ENCODE measurements at places on chromosomes 1 and 21. TPM values are rescaled to one million over a fixed set of nuclear protein-coding genes. Genes with fewer than 3 reads are reported as not detected.

DNA sequence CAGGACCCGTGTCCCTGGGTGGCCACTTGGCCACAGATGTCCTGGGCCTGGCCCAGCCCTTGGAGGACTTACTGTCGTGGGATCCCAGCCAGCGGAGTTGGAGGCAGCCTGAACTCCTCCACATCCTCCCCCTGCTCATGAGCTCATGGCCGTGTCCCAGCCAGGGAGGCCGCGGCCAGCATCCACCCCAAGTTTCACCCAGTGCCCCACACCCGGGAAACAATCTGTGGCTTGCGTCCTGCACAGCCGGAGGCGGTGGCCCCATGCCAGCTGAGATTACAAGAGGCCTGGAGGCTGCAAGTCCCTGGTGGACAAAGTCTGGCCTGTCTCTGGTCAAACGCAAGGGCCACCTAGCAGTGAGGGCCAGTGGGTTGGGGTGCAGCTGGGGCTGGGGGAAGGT, 27.5 kb upstream of the TMEM52 start:
- DNase-seq, result no peak

GNG4 gene
- polyA plus RNA-seq, result not detected

DNA sequence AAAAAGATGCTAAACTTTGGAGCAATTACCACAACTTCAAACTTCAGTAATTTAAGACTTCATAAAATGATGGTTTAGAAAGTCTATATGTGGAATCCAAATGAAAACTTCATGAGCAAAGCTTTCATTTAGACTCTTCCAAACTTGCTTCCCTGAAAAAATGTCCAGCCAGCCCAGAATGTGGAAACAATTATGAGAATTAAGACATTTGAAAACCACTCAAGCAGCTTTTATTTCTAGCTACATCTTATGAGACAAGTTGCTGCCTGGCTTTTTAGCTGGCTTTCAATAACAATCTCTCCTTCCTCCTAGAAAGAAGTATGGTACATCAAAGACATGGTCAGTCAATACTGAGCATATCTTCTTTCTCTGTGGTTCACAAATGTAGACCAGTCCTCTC, 21.8 kb downstream of the LPAR3 start:
- no peak for DNase-seq

DNA sequence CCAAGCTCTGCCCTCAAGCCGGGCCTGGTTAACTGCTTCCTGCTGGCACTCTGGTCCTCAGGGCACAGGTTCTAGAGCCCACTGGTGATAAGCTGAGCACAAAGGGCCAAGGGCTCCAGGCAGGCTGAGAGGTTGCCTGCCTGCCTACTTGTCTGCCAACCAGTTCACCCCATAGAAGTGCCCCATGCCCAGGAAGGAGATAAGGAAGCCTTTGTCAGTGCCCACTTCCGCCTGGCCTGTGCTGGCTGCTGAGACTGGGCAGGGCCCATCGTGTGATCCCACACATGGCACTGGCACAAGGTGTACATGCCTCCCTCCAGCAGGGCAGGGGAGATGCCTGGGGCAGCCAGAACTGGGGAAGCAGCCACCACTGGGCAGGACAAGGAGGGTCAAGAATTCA, 24.1 kb downstream of the SLC9A1 start:
- DNase-seq, result no peak

DNA sequence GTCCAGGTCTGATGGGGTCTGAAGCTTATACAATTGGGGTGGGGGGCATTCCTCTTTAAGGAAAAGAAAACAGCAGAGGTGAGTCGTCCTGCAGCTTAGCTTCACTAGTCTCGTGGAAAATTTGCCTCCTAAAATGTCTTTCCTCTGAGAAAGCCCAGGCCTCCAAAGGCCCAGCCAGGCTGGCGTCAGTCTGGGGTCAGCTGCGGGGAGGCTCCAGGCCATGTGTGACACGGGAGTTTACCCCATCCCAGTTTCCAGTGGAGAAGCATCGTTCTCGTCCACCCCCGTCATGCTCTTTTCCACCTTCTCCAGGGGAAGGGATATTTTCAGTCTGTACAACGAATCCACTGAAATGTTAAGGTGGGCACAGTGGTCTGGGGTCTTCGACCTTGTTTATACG, 42.8 kb downstream of the B3GALT5 start:
- no peak for DNase-seq

GRCh38 chr1:212980123-212980785, 29.9 kb downstream of the VASH2 start:
- DNase-seq, result peak; percentile 18

FAM72C gene
- polyA plus RNA-seq, result 3.3 TPM

DNA sequence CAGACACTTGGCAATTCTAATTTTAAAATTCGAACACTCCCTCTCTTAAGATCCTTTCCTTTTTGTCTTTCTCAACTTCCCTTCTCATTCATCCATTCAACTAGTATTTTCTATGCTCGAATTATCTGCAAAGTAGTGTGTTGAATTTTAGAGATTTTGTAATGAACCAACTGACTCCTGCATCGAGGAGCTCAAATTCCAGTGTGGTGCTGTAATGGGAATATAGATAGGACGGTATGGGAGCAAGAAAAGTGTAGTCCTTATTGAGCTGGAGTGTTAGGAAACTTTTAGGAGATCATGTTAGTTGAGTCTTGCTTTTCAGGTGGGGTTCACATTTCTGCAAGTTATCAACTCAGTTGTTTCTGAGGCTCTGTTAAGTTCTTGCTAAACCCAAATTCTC, 897.5 kb downstream of the TTLL7 start:
- DNase-seq, result no peak

- no peak for DNase-seq
Observed at GRCh38 chr1:10765734-10766478, 30.5 kb downstream of the CASZ1 start.

STUM gene
- polyA plus RNA-seq, result 0.71 TPM
